ENCODE measurements at places on chromosomes 11 and 22.

DNA sequence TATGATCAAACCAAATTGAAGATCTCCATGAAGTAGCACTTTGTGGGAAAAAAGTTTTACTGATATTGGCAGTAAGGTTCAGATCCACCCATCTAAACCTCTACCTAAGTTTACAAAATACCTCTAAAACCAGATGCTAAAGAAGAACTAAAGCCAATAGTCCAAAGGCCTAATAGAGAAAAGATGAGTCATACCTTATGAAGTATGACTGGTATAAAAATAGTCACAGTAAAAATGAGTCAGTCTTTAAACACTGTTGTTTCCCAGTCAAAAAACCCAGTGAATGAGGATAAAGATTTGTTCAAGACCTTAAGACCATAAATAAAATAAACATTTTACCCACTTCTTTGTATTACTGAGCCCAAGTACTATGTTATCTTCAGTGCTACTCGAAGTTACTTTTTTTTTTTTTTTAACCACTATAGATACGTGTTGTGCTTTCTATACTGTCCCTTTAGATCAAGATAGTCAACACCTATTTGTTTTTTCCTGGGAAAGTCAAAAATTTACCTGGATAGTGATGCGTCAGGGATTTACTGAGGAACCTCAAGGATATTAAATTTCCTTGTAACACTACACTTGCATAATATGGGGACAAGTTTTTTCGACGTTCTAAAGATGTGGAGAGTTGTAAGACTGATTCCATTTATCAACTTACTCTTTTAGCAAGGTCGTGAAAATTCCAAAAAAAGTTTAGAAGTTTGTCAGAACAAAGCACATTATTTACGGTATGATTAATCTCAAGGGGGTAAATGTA lies 87.3 kb downstream of the CCDC73 start:
- peak; percentile 93 for DNase-seq

GRCh38 chr22:45460288-45461109 lies 42.2 kb upstream of the FBLN1 start:
- DNase-seq, result no peak

DNA sequence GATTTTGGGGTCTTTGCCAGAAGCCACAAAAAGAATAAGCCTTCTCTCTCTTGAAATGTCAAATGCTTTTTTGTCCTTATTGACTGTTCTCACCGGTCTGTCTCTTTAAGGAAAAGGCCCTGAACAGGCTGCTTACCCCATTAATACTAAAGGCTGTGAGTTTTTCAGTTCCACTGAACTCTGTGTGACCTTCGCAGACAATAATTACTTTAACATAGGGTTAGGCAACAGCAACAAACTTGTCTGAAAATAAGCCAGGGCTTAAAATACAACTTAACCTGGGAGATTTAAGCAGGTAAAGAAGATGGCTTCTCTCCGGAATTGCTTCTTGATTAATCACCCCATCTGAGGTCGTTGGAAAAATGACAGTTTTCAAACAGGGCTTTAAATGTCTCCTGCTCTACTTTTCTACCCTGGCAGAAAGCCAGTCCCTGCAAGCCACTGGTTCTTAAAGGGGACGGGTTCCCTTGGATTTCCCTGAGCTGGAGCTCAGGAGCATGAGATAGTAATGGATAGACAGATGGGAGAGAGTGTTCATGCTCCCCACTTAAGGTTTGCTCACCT lies 69.4 kb downstream of the ARL14EP start:
- no peak for DNase-seq

- DNase-seq, result no peak
These were observed 4.0 kb upstream of the CDKN1C start for GRCh38 chr11:2889362-2890273.

DNA sequence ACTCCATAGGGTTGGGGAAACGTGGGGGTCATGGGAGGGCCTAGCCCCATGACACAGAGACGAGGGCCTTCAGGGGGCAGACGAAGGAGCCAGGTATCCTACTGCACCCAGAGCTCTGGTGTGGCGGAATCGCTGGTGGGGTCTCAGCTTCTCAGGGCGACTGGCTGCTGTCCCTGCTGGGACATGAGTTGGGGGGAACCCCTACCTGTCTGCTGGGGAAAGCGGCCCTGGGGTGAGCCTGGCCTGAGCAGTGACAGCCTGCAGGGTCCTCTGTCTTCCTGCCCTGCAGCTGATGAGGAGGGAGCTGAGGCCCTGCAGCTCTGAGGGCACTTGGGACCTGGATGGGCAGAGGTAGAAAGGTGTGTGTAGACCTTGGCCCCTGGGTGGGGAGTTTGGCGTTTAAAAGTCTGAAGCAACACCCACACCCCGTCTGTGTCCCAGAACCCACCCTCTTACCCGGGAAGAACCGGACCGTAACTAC lies 33.6 kb upstream of the GRAMD4 start:
- no peak for DNase-seq
